Choroid plexus epithelial cell (primary cell): ENCODE measurements at places on chromosomes 11 and 22.

- no peak for DNase-seq
These were observed 61.8 kb upstream of the ADA2 start for GRCh38 chr22:17281026-17281425.

GRCh38 chr22:17444204-17444504 lies 74.9 kb downstream of the CECR2 start:
- DNase-seq, result no peak

DNA sequence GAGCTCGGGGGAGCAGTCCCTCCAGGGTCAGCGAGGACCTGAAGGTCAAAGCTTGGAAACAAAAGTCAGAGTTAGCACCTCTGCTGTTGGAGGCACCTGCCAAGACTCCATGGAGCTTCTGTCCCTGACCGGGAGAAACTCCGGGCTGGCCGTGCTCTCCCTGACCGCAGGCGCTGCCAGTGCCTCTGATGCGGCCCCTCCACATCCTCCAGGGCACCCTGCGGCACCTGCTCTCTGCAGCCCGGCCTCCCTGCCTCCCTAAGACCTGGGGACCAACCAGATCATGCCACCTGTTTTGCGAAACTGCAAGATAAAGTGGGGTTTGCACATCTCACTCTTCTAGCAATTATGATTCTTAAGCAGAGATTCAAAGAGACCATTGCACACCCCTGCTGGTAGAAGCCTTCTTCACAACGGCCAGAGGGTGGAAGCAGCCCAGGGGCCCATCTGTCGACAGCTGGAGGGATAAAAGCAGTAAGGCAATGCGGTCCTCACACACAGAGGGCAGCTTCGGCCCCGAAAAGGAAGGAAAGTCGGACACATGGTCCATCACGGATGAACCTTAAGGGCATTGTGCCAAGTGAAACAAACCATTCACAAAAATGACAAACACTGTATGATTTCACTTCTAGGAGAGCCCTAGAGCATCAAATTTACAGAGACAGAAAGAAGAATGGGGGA lies 477.1 kb downstream of the BRD1 start:
- DNase-seq, result peak; percentile 9

DNA sequence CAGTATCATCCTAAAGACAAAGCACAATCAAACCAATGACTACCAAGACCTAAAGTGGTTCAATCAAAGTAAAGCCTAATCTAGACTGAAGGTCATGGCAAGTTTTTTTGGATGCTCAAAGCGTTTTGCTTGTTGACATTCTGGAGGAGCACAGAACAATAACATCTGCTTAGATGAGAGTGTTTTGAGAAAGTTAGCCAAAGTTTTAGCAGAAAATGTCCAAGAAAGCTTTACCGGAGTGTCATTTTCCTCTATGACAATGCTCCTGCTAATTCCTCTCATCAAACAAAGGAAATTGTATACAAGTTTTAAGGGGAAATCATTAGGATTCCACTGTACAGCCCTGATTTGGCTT lies 256.9 kb upstream of the FAT3 start:
- DNase-seq, result no peak

- DNase-seq, result peak; percentile 13
These were observed 712.8 kb upstream of the CNTN5 start for GRCh38 chr11:98307827-98308491.

GRCh38 chr22:26259510-26259909 lies 90.2 kb downstream of the SEZ6L start:
- DNase-seq, result peak; percentile 1
